ENCODE measurements at places on chromosomes 1 and 21.

- no peak for DNase-seq
Measured at GRCh38 chr1:24141311-24141997, 1.5 kb downstream of the IL22RA1 start.

GRCh38 chr1:191971447-191971846, 186.8 kb upstream of the RGS18 start:
- no peak for DNase-seq

- DNase-seq, result no peak
Measured at GRCh38 chr1:2523191-2523890, 3.1 kb downstream of the PANK4 start.

- peak; percentile 63 for DNase-seq
Measured at GRCh38 chr1:47532921-47533792, 95.3 kb downstream of the FOXD2 start.

- DNase-seq, result no peak
Measured at GRCh38 chr1:107622535-107622934, 342.4 kb downstream of the VAV3 start.

GRCh38 chr1:44642255-44642654, 32.0 kb downstream of the TMEM53 start:
- no peak for DNase-seq

- DNase-seq, result no peak
Measured at GRCh38 chr1:38308780-38309179, 262.2 kb upstream of the POU3F1 start.

DNA sequence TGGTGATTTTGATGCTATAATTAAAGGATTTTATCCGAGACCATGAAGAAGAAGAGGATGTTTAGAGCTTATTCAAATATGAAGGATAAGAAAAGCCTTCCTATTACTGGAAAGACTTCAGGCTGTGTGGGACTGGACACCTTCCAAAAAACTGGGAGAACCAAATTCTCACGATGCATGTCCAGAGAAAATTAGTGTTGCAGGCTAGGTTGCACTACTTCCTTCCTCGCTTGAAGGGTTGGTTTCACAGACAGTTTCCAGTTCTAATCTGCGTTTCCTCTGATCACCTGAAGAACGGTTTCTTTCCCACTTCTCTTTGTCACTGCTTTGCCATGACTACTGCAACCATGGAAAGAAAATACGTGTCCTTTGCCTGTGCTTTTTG, 2.0 kb downstream of the MTARC2 start:
- no peak for DNase-seq

- DNase-seq, result no peak
Measured at GRCh38 chr1:20233394-20233793, 47.1 kb upstream of the PLA2G2C start.

GRCh38 chr1:110249256-110249655, 39.1 kb downstream of the KCNC4 start:
- DNase-seq, result no peak

DNA sequence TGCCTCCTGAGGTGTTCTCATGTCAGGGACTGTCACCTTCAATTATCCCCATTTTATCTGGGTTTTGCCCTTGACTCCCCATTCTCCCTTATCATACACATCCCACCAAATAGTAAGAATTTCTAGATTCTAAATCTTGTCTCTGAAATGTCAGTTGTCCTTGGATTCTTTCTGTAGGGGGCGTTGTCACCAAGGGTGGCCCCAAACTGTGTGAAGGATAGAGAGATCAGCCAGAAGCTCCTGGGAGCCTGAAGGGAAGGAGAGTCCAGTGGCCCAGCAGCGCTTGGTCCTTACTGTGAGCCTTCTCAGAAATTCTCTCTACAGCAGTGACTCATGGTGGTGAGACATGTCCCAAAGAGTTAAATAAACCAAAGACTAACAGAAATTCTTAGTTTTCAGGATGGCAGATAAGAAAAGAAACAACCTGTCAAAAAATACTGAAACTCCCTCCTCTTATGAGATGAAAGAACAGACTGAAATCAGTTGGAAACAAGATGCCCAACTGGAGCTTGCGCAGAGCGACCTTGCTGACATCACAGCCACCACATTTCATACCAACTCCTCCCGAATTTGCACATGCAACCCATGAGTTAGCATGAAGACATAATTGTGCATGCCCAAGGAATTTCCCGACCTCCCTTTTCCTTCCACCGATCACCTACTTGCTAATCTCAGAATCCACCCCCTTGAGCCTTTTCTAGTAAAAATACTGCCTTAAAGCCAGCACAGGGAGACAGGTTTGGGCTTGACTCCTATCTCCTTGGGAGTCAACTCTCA, 109.8 kb downstream of the ELAVL4 start:
- no peak for DNase-seq
